ENCODE measurements at places on chromosomes 2 and 18.

- H3K27me3 ChIP-seq: no peaks in the 10 kb centered on the region
- H3K4me1 ChIP-seq: no peaks in the 10 kb centered on the region
- H3K4me3 ChIP-seq: no peak overlapping the region
- no peak for DNase-seq
- H3K27ac ChIP-seq: no peak overlapping the region
- H3K36me3 ChIP-seq: no peaks in the 10 kb centered on the region
Observed at GRCh38 chr2:157501026-157501425, 57.1 kb upstream of the CYTIP start.

GRCh38 chr18:11147962-11148679, 1.2 kb downstream of the PIEZO2 start:
- H3K4me1 ChIP-seq: no peaks in the 10 kb centered on the region
- H3K27me3 ChIP-seq: no peaks in the 10 kb centered on the region

- DNase-seq: no peak
- H3K4me1 ChIP-seq: no peaks in the 10 kb centered on the region
- no peak overlapping the region for H3K4me3 ChIP-seq
- H3K27ac ChIP-seq: no peak overlapping the region
- no peaks in the 10 kb centered on the region for H3K27me3 ChIP-seq
- H3K36me3 ChIP-seq: no peaks in the 10 kb centered on the region
Observed at GRCh38 chr2:5290900-5291546, 401.2 kb upstream of the SOX11 start.

GRCh38 chr2:207663870-207664545, 38.8 kb upstream of the METTL21A start:
- DNase-seq: no peak
- no peaks in the 10 kb centered on the region for H3K27me3 ChIP-seq
- H3K27ac ChIP-seq: no peak overlapping the region
- H3K4me3 ChIP-seq: no peak overlapping the region

- H3K36me3 ChIP-seq: no peaks in the 10 kb centered on the region
- H3K4me1 ChIP-seq: no peaks in the 10 kb centered on the region
- no peak overlapping the region for H3K27ac ChIP-seq
- no peak for DNase-seq
Observed at GRCh38 chr2:780002-780401, 102.8 kb upstream of the TMEM18 start.

DNA sequence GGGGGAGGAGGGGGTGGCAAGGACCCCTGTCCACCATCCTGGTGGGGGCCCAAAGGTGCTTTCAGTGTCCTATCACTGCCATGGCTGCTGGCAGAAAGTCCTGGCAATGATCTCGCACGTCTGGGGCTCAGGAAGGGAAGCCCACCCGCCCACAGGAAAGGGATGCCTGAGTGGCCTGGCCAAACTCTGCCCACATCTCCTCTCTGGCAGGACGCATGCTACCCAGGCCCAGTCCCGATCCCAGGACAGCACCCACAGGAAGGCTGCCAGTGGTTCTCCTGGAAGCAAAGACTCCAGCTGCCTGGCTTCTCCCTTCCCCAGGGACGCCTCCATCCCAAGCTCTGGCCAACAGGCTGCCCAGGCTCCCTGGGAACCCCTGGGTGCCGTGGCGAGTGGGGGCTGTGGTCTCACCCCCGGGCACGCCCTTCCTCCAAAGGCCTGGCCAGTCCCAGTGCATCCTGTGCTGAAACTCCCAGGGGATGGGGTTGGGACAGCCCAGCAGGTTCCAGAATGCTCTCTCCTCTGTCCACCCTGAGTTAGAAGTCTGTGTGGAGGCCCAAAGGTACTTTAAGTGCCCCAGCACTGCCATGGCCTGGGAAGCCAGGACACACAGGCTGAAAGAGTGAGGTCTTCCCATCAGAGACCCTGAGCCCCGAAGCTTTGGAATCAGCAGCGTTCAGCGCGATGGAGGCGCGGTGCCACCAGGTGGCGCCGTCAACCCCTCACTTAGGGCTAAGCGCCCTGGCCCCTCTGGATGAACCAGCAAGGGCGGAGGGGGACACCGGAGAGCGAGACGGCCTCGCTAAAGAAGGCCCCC, 29.8 kb upstream of the TAF1B start:
- DNase-seq: peak; percentile 59
- H3K27me3 ChIP-seq: no peaks in the 10 kb centered on the region
- no peaks in the 10 kb centered on the region for H3K4me1 ChIP-seq
- H3K4me3 ChIP-seq: peak overlapping the region; percentile 6

DNA sequence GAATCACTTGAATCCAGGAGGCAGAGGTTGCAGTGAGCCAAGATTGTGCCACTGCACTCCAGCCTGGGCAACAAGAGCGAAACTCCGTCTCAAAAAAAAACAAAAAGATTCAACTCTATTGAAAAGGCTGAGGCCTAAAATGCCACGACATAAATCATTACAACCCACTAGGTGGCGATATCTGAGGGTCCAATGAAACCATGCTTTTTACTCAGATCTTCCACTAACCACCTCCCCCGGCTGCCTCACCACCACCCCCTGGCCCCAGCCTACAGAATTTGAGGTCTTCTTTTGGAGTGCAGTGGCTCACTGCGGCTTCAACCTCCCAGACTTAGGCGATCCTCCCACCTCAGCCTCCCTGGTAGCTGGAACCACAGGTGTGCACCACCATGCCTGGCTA, 57.5 kb downstream of the AP1S3 start:
- H3K27ac ChIP-seq: no peak overlapping the region
- no peaks in the 10 kb centered on the region for H3K27me3 ChIP-seq
- H3K4me1 ChIP-seq: no peaks in the 10 kb centered on the region
- no peak overlapping the region for H3K4me3 ChIP-seq
- DNase-seq: peak; percentile 58

DNA sequence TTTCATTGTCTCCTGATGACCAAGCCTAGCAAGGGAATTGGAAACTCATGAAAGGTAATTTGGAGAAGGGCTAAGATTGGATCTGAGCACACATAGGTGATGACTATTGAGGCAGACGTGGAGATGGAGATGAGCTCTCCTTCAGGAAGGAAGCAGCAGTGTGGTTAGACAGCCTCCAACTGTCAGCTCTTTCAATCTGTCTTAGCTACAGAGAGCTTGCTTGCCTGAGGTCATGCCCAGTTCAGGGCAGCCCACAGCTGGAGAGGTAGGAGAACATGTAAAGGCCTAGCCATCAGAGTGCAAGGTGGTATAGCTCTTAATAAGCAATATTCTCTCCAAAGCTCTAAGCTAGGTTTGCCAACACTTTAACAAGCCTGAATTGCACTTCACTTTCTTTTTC, 79.2 kb downstream of the THSD7B start:
- no peak overlapping the region for H3K27ac ChIP-seq
- H3K4me3 ChIP-seq: no peak overlapping the region
- peak; percentile 64 for DNase-seq
- H3K27me3 ChIP-seq: no peaks in the 10 kb centered on the region

GRCh38 chr2:29865512-29865911, 55.9 kb downstream of the ALK start:
- no peaks in the 10 kb centered on the region for H3K36me3 ChIP-seq
- no peak overlapping the region for H3K27ac ChIP-seq
- DNase-seq: no peak
- H3K4me3 ChIP-seq: no peak overlapping the region
- no peaks in the 10 kb centered on the region for H3K27me3 ChIP-seq

DNA sequence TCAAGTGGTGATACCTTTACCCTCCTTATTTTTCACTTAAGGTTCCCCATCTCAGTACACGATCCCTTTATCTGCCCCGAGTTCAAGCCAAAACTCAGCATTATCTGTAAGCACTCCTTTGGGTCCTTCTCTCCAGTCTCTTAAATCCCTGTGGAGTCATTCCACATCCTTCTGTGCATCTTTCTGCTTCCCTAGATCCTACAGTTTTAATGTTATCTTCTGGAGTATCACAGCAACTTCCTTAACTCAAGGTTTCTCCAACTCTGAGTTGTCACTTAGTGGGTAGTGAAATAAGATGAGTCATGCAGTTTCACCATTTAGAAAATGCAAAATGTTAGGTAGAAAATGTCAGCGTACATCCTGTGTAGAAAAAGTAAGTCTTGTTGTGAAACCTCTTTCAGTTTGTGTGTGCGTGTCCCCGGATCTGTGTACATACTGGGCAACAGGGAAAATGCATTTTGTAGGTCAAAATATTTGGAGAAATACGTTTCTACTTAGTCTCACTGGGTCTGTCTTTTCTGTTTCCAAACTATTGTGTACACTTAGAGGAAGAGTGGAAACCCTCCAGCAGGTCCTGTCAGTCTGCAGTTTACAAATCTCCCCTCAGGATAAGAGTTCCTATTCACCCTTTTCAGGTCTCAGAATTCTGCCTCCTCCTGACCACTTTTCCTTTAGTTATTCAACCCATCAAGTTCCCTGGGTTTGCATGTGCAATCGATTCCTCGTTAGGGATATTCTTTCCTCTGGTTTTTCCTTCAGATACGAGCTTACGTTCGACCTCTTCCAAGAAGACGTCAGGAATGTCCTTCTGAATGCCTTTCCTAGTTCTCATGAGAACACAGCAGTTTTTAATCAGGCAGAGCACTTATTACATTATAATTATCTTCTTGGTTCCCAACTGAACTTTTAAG, 154.8 kb downstream of the TGIF1 start:
- no peak overlapping the region for H3K27ac ChIP-seq
- peaks cover 86% of the 10 kb centered on the region for H3K27me3 ChIP-seq
- peaks cover 15% of the 10 kb centered on the region for H3K4me1 ChIP-seq
- DNase-seq: peak; percentile 80
- H3K36me3 ChIP-seq: no peaks in the 10 kb centered on the region
- H3K4me3 ChIP-seq: peak overlapping the region; percentile 35

- no peaks in the 10 kb centered on the region for H3K27me3 ChIP-seq
- no peak overlapping the region for H3K27ac ChIP-seq
- H3K36me3 ChIP-seq: no peaks in the 10 kb centered on the region
Observed at GRCh38 chr18:72727038-72727655, 140.6 kb downstream of the NETO1 start.

GRCh38 chr2:119293254-119293653, 69.6 kb downstream of the STEAP3 start:
- no peaks in the 10 kb centered on the region for H3K27me3 ChIP-seq
- peaks cover 16% of the 10 kb centered on the region for H3K4me1 ChIP-seq
- peak overlapping the region; percentile 48 for H3K4me3 ChIP-seq
- peak overlapping the region; percentile 72 for H3K27ac ChIP-seq

DNA sequence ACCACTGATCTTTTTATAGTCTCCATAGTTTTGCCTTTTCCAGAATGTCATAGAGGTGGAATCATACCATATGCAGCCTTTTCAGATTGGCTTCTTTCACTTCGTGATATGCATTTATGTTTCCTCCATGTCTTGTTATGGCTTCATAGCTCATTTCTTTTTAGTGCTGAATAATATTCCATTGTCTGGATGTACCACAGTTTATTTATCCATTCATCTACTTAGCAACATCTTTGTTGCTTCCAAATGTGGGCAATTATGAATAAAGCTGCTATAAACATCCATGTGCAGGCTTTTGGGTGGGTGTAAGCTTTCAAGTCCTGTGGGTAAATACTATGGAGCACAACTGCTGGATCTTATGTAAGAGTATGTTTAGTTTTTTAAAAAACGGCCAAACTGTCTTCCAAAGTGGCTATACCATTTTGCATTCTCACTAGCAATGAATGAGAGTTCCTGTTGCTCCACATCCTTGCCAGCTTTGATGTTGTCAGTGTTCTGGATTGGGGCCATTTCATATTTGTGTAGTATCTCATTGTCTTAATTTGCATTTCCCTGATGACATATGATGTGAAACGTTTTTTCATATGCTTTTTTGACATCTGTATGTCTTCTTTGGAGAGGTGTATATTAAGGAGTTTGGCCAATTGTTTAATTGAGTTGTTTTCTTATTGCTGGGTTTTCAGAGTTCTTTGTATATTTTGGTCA, 20.6 kb downstream of the STPG4 start:
- DNase-seq: no peak
- no peaks in the 10 kb centered on the region for H3K4me1 ChIP-seq
- H3K36me3 ChIP-seq: no peaks in the 10 kb centered on the region
- no peaks in the 10 kb centered on the region for H3K27me3 ChIP-seq

DNA sequence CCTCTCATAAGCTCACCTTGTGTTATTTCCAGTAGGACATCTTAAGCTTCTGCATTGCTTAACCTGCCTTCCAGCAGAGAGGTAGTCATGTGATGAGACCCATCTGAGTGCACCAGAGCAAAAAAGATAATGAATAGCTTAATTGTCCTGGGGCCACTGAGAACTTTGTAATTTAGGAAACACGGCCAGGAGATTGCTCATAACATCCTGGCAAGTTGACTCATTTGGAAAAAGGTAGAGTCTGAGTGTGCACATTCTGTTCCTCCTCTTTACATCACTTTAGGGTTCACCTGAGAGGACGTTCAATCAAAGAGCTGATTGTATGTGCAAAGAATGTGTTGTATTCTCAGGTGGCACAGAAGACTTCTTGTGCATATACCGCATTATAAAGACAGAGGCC, 830.2 kb upstream of the SOX11 start:
- no peak for DNase-seq
- no peak overlapping the region for H3K4me3 ChIP-seq
- no peaks in the 10 kb centered on the region for H3K36me3 ChIP-seq
- no peak overlapping the region for H3K27ac ChIP-seq
- no peaks in the 10 kb centered on the region for H3K4me1 ChIP-seq

DNA sequence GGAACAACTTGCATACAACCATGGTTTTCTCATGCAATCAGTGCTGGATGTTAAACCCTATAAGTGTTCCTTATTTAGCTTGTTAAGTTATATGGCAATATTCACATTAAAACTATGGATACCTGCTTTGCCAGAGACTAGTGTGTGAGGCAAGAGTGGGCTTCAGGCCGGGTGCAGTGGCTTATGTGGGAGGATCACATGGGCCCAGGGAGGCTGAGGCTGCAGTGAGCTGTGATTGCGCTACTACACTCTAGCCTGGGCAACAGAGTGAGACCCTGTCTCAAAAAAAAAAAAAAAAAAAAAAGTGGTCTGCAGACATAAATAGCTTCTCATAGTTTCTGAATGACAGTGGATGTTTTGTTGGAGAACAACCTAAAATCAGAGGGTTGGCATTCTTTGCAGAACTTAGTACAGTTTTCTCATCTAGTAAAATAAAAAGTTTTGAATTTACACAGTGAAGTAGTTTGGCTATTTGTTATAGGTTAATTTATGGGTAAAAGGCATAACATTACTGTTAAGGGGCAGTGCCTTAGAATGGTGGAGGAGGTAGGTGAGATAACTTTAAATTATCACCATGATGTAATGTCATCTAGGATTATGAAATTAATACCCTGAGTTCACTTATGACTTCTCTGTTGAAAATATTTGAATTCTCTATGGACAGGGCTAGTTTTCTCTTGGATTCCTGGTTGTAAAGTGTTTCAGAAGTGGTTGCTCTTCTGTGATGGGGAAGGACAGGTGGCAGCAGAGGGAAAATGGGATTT, 5.3 kb downstream of the CERS6 start:
- H3K27me3 ChIP-seq: no peaks in the 10 kb centered on the region
- H3K4me3 ChIP-seq: no peak overlapping the region
- peaks cover 28% of the 10 kb centered on the region for H3K4me1 ChIP-seq

GRCh38 chr18:46718501-46719341, 38.1 kb downstream of the ST8SIA5 start:
- H3K27ac ChIP-seq: no peak overlapping the region
- no peak for DNase-seq
- H3K4me3 ChIP-seq: no peak overlapping the region
